ENCODE measurements at places on chromosomes 4 and X.

DNA sequence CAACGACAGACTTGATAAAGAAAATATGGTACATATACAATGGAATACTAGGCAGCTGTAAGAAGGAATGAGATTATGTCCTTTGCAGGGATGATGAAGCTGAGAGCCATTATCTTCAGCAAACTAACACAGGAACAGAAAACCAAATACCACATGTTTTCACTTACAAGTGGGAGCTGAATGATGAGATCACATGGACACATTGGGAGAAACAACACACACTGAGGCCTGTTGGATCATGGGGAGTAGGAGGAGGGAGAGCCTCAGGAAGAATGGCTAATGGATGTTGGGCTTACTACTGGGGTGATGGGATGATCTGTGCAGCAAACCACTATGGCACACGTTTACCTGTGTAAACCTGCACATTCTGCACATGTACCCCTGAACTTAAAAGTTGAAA, 209.7 kb downstream of the SPRY1 start:
- DNase-seq, result no peak

DNA sequence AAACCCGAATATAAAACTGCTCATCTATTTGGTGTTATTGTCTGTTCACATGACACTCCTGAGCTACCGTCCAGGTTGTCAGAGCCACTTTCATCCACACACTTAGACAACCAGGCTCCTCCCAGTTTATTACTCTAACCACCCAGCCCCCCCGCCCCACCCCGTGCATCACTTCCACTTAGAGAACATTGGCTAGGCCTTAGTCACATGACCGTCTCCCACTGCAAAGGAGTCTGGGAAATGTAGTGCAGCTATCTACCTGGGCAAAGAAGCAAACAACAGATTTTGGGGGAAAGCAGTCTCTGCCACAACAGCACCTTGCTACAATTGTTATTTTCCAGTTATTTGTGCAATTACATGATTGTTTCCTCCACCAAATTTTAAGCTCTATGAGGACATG, 57.6 kb upstream of the RBPJ start:
- no peak for DNase-seq

DNA sequence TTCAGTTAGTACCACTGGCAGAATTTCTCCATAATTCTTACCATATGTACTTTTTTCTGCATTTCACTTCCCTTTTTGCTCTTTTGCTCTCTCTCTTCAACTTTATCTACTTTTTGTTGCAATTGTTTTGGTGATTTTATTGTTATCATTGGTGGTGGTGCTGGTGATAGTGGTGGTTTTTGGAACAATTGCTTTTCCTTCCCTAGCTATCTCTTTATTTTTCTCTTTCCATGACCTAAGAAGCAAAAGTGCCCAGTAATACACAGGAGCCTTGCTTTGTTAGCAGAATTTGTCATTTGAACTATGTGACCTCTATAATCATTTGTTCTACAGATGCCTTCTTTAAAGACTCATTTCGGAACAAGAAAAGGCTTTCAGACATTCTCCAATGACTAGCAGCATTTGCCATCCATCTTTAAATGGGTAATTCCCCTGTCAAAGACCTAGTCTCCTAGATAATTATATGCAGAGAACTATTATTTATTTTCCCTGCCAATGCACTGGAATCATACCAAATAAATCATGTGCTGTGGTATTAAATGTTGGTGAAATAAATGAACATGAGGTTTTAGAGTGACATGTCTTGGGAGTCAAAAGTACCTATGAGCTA, 154.5 kb downstream of the GASK1B start:
- no peak for DNase-seq

GRCh38 chr4:67566335-67566734, 7.8 kb downstream of the STAP1 start:
- no peak for DNase-seq

GRCh38 chrX:1165535-1166196, 46.8 kb downstream of the CRLF2 start:
- DNase-seq, result no peak

DNA sequence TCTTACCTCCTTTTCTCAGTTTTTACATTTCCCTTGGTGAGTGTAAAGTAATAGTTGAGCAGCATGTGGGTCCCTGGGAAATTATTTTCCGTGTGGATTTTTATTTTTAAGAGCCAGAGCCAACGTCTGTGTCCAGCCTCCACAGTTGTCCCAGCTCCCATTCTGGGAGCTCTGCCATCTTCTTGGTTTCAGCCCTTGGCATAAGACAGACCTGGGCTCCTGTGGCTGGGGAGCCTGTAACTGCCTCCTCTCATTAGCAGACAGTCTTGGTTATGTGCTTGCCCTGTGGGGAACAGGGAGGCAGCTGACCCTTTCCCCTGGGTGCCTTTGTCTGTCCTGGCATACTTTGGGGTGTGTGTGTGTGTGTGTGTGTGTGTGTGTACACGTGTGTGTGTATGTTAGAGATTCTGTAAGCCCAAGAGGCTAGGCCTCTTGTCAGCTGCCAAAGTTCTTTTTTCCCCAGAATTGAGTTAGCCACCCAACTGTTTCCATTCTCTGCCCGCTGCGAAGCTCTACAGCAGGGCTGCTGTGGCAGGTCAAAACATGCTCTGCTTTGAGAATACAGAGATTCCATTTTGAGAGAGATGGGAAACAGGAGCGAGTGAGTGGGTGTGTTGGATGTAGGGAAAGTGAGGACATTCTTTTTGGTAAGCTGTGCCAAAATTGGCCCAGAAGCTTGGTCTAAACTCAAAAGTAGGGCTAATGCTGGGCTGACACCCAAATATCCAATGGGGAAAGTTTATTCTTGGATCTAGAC, 140.7 kb downstream of the TMEM164 start:
- no peak for DNase-seq

- DNase-seq, result no peak
Measured at GRCh38 chr4:86472377-86473019, 112.6 kb upstream of the MAPK10 start.

DNA sequence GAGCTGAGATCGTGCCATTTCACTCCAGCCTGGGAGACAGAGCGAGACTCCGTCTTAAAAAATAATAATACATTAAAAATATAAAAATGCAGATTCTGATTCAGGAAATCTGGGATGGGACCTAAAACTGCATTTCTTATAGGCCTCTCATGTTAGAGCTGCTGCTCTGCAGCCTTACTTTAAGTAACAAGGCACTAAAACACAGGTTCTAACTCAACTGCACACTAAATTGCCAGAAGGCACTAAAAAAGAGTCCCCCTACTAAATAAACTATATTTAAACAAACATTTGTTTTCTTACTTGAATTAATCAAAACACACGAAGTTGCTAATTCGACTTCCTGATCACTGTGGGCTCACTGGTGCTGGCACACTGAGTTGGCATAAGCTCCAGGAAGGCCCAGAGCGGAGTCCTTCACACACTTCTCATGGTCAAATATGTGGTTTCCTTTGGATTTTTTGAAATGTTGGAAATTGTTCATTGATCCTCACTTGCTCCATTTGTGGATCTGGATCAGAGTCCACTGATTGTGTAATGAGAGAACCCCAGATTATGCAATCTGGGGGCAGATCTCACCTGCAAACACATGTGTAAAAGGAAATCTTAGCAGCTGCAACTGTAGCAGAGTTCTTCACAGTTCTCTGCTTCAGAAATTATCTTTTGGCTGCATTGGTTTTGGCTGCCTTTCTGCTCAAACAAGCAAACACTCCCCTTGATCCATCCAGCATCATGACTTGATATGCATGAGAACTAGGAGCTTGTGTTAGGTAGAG, 59.3 kb downstream of the AFF1 start:
- DNase-seq, result no peak

DNA sequence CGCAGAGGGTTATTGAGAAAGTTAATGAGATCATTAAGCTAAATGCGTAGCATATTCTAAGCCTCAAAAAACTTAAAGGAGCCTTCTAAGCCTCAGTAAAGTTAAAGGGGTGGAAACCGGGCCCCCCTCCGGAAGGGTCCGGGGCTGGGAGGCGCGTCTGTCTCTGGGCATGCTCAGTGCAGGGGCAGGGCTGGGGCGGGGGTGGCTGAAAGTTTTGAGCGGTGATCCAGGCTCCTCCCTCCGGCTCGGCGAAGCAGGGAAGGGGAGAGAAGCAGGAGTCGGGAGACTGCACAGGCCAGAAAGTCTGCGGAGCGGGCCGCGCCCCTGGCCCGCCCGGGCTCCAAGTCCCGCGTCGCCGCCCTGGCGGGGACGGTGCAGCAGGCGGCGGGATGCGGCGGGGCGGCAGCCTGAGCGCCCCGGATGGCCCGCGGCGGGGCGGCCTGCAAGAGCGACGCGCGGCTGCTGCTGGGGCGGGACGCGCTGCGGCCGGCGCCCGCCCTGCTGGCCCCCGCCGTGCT, at the start of gene EVC:
Gene EVC (plus strand): TSS at position 241 of the 518 bp plus-strand sequence. CDS start 180 bp downstream, at position 421.
- no peak for DNase-seq

DNA sequence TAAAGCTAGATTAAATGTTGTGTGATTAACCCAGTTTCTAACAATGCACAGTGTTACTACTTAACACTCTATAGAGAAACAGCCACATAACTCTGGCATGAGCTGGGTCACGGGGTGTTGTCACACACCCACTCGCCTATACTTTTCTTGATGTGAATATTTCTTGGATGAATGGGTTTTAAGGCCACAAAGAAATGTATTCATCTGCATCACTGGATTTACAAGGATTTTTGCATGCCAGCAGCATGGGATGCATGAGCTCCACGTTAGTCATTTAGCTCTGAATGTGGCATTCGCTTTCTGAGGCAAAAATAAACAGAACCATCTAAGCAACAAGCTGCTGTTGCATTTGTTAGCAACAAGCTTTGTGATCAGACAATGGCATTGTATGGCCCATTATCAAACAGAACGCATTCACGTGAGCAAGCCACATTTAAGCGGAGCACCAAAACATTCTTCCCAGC, 89.7 kb downstream of the LRP2BP start:
- no peak for DNase-seq

- no peak for DNase-seq
Measured at GRCh38 chr4:147813973-147814372, 82.1 kb downstream of the ARHGAP10 start.

- DNase-seq, result no peak
Measured at GRCh38 chrX:146264763-146265375, 447.2 kb downstream of the SLITRK2 start.

DNA sequence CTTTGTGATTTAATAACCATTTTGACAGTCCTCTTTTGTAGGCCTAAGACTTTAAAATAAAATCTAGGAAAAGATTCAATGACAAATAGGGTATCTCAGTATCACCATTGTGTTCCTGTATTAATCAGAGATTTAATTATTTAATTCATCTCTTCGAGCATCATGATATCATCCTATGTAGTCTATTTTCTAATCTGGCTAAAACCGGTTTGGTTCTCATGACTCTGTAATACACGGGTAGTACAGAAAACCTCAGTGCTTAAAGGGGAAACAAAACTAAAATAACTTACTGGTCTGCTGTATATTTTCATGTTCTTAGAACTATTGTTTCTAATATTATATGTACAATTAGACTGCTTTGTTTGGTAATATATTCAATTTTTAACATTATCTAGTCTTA, 23.7 kb upstream of the FBXW7 start:
- DNase-seq, result no peak

GRCh38 chrX:131063613-131064012, 5.5 kb downstream of the ARHGAP36 start:
- no peak for DNase-seq

- no peak for DNase-seq
Measured at GRCh38 chr4:152357206-152357605, 178.7 kb downstream of the FBXW7 start.

DNA sequence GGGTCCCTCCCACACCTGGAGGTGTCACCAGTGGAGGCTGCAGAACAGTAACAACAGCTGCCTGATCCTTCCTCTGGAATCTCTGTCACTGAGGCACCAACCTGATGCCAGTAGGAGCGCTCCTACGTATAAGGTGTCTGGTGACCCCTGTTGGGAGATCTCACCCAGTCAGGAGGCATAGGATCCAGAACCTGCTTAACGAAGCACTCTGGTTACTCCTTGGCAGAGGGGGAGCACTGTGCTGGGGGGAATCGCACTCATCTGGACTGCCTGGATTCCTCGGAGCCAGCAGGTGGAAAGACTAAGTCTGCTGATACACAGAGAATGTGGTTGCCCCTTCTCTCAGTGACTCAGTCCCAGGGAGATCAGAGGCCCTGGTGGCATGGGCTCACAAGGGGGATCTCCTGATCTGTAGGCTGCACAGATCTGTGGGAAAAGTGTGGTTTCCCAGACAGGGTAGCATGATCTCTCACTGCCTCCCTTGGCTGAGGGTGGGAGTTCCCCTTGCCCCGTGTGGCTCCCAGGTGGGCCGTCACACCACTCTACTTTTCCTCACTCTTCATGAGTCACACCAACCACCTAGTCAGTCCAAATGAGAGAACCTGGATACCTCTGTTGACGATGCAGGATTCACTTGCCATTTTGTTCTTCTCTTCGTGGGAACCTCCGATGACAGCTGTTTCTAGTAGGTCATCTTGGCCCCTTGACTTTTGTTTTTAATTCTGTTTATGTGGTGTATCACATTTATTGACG, 305.9 kb downstream of the IDS start:
- DNase-seq, result no peak

GRCh38 chr4:4260185-4260751, 12.2 kb upstream of the TMEM128 start:
- no peak for DNase-seq

DNA sequence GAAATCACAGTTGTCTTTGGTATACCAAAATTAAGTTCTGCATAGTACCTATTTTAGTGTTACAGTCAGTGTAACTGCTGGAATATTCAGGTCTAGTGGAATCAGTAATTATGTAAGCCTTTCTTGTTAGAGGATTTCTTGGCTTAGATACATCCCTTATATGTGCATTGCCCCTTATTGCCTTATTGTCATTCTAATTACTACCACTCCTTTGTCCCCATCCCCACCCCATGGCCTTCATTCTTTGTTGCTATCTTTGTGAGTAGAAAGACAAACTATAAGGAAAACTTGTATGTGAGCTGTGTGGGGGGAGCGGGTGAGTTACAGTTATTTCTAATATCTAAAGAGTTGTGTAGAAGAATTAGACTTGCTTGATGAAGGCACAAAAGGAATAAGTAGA, 36.9 kb upstream of the RPA4 start:
- no peak for DNase-seq

- no peak for DNase-seq
Measured at GRCh38 chr4:1001561-1002130, 8.4 kb upstream of the SLC26A1 start.

DNA sequence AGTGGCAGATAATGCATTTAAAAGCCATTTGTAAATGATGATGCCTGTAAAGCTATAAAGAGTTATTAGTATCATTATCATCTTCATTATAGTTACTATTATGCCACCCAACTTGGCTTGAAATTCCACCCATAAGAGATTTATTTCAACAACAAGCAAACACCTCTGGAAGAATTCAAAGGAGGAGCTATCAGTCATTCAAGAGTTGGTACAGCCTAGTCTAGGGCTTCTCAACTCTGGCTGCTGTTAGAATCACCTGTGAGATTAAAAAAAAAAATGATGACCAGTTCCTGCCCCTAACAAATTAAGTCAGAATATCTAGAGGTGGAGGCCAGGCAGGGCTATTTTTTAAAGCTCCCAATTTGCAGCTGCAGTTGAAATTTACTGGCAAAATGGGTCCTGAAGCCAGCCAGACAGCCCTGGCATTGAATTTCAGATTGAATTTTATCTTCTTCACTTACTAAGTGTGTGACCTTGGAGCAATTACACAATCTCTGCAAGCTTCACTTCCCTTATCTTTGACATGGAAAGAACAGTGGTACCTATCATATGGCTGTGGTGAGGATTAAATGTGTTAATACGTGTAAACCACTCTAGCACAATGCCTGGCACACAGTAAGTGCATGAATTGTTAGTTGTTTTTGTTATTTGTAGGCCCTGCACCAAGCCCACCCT, 52.9 kb upstream of the EDA start:
- DNase-seq, result no peak

GRCh38 chr4:79597266-79597665, 189.2 kb upstream of the GK2 start:
- DNase-seq, result no peak

Data from stimulated activated CD4-positive, alpha-beta T cell treated with anti-CD3 and anti-CD28 coated beads, Interleukin-1b, Interleukin-23, amount 100 ng/mL, for 1 hour (primary cell).